ENCODE measurements at places on chromosomes 3 and 15.

GRCh38 chr3:42149975-42150374 lies 58.8 kb downstream of the TRAK1 start:
- DNase-seq = no peak

DNA sequence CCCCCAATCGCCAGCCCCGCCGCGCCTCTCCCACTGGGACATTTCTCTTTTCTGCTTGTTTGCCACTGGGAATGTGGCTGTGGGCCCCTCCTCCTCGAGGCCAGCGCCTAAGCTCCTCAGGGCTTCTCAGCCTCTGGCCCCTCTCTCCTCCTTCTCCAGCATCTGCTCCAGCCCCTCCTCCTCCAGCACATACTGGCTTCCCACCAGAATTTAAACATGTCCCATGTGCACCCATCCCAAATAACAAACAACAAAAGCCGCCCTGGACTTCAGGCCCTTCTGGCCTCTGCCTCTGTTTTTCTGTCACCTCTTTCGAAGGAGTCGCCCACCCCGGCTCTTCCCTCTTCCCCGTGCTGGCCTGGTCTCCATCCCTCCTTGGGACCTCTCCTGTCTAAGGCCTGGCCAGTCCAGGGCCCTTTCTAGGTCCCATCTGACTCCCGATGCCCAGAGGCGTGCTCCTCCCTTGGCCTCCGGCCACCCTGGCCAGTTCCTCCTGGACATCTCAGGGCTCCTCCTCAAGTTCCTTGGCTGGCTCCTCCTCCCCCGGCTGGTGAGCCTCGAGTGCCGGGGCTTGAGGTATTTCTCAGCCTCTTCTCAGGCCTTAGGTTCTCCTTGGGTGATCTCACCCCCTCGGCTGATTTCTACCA lies 94.6 kb upstream of the SLC6A6 start:
- no peak for DNase-seq

DNA sequence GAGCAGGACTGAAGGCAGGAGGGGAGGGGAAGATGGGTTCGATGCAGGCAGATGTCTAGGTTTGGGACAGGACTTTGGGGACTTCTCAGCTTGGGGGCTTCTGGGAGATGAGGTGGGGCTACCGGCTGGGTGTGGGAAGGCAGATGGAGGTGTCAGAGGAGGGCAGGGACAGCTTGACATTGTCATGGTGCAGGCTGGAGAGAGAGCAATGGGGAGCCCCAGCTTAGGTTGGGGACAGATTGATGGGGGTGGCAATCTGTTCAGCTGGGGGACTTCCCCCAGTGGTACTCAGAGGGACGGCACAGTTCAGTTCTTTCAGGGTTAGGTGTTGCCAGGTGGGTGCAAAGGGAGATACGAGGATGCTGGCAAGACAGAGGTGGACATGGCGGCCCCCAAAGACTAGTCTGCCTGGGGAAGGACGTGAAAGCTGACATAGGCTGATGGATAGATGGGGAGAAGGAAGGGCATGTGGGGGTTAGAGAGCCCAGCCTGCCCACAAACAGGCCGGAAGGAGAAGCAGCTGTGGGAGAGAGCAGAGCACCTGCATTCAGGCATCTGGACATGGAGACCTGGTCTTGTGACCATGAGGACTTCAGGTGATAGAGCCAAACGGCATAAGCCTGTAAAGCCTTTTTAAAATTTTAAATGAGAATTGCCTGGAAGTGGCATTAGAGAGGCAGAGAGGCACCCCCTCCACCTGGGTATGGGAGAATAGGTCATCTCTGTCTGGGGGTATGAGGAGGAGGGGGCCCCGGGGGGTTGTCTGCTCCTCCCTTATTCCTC lies 21.1 kb downstream of the ACAA1 start:
- DNase-seq = no peak

DNA sequence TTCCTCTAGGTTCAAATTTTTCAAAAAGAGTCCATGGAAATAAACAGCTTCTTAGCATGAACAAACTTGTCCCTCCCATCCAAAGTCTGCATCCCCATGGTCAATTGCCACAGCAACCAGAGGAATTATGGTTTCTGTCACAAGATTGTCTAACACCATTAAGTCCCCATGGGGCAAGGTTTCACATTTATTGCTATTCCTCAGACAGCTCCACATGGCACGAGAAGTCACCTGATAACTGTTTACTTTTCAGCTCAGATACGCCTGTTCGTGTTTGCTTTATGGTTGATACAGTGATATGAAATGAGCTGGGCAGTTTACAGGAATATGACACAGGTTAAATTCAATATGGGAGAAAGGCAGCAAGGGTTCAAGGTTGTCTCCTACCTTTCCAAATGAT lies 37.9 kb upstream of the MUC13 start:
- DNase-seq = no peak

DNA sequence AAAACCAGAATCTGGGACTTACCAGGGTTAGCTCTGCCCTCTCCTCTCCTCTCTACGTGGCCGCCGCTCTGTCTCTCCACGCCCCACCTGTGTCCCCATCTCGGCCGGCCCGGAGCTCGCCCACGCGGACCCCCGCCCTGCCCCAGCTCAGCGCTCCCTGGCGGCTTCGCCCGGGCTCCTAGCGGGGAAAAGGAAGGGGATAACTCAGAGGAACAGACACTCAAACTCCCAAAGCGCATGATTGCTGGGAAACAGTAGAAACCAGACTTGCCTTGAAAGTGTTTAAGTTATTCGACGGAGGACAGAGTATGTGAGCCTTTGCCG lies 5.4 kb downstream of the ISL2 start:
- DNase-seq = no peak

DNA sequence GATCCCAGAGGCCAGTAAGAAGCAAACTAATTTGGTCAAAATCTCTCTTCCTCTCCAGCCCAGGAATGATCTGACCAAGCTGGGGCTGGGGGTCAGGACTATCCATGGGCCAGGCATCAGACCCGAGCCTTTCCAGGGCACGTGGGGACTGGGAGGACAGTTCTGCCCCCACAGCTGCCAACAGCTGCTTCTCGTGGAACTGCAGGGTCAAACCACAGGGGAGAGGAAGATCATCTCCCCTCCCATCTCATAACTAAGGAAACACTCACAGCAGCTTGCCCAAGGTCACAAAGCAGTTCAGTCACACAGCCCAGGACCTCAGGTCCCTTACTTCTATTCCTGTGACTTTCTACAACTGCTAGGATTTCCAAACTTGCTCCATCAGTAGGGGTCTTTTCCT lies 47.1 kb downstream of the DAPK2 start:
- DNase-seq = no peak

DNA sequence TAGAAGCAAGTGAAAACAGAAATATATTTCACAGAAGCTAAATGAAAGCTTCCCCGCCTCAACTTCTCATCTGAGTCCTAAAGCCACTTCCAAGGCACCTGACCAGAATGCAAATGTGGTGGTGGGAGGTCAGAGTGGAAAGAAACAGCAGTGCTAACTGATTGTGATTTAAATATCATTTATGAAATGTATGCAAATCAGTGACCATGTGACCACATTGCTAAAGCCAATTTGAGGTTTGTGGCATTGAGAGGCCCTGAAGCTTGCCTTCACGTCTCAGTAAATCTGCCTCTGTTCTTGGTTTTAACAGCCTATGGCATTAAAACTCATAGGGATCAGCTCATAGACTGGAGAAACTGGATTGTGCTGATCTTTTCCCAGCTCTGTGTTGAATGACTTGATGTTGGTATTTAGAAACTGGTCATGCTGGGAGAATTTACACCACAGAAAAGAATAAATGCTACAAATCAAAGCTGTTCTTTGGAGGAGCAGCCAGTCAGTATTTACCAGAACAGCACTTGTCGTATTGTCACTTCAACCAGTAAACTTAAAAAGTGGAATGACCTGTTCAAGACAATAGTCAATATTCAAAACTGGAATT lies 481.4 kb upstream of the ALCAM start:
- DNase-seq = no peak

GRCh38 chr3:186746008-186746407 lies 28.8 kb downstream of the KNG1 start:
- DNase-seq = peak; percentile 2

DNA sequence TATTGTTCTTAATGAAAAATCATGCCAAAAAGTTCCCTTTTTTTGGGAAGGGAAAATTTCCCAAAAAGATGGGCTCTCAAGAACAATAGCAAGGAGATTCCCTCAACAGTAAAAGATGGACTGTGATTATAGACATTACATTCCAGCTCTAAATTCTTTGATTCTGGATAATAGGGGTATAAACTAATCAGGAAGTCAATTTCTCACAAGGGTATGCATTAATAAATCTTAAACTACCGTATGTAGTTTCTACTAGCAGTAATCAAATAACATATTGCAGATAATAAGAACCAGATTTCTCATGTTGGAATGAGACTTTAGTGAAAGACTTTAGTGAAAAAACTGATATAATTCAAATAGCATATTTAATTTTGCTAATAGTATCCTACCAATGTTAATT lies 144.8 kb upstream of the PTPRG start:
- DNase-seq = no peak

DNA sequence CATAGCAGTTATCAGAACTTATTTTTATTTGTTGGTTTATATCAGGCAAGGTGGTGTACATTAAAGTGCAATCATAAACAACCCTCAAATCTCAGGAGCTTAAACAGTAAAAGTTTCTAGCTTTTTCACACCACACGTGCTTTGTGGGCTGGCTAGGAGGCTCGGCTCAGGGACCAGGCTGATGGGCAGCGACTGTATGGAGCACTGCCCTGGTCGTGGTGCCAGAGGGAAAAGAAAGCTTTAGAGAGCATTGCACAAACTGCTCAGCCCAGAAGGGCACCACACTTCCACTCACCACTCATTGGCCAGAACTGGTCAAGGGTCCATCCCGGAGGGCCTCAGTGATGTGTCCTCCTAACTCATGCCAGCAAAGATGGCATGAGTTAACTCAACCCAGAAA lies 123.2 kb downstream of the AQP9 start:
- DNase-seq = no peak

- DNase-seq = no peak
These were observed 43.0 kb upstream of the SEC13 start for GRCh38 chr3:10363935-10364334.

DNA sequence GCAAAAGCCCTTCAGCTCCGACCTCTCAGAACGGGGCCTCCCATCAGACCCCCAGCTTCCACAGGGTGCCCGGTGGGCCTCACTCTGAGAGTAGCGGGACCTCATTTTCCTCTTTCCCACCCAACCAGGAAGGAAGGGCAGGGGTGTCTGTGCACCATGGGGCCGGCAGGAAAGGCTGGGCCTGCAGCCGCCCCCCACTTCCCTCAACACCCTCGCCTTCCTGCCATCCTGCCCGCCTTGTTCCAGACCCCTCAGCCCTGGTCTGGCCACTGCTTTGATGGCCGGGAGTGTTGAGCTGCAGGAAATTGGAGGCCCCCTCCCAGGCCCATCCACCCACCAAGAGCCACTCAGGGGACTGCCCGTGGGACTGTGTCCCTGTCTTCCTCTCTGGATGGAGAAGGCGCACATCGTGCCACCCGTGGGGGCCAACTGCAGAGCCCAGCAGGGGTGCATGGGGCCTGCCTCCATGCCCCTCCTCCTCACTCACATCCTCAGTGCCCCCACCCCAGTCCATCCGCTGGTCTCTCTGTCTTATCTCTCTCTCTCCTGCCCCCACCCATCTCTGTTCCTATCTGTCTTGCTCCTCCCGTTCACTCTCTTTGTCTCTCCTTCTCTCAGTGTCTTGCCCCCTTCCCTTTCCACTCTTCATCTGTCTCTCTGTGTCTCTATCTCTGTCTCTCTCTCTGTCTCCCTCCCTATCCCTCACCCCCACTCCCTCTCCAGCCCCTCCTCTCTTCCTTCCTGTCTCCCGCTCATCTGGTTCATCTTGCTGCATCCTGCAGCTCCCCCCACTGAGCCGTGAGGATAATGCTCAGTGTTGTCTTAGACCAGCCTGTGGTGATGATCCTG lies 1.8 kb upstream of the PLXND1 start:
- DNase-seq = no peak

DNA sequence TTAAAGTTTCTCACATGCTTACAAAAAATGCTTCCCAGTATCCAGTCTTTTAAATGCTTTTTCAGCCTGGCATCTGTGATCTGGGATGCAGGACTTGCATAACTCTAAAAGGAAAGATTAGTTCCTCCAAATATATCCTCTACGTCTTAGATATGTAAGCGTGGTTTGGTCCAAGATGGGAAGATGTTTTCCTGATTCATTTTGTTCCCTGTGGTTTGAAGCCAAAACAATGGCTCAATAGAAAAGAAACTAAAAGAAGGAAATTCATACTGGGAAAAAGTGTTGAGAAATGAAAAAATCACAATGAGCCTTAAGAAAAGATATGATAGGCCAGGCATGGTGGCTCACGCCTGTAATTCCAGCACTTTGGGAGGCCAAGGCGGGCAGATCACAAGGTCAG lies 1002.8 kb downstream of the NAALADL2 start:
- DNase-seq = no peak

DNA sequence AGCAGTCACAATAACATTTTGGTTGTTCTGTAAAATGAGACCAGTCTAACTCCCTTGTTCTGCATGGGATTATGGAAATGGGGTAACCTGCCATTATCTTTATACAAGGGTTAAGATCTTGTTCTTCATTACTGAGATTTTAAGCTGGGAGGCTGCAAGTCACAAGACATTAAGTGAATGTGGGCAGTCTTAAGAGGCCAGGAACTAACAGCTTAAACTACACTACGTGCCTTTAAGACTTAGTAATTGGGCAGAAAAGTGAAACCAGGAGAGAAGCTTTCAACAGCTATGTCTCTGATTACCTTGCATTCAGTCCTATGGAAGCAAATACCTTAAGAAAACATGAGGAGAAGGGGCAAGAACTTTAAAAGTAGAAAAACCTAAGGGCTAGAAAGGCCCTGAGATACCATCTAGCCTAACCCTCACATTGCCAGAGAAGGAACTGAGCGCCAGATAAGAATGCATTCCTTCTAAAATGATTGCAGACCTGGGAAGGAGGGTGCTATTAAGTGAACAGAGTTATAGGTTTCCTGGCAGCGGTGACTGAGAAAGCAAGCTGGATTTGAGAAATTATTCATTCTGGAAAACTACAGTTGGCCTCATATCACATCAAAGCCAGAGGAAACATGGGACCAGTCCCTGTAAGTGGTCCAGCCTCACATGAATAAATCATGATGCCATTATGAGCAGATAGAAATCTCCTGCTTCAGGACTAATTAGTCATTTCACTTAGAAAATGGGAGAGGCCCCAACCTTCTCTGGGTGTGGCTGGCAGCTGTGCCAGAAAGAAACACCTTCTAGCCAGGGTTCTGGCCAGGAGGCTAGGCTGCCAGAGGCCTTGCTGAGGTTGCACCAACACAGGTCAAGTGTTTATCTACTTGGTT lies 32.9 kb downstream of the DAPK2 start:
- DNase-seq = no peak
